Hepatocyte (in vitro differentiated cells): ENCODE measurements at places on chromosomes 13 and 19. TPM values are rescaled to one million over a fixed set of nuclear protein-coding genes. Genes with fewer than 3 reads are reported as not detected.

DNA sequence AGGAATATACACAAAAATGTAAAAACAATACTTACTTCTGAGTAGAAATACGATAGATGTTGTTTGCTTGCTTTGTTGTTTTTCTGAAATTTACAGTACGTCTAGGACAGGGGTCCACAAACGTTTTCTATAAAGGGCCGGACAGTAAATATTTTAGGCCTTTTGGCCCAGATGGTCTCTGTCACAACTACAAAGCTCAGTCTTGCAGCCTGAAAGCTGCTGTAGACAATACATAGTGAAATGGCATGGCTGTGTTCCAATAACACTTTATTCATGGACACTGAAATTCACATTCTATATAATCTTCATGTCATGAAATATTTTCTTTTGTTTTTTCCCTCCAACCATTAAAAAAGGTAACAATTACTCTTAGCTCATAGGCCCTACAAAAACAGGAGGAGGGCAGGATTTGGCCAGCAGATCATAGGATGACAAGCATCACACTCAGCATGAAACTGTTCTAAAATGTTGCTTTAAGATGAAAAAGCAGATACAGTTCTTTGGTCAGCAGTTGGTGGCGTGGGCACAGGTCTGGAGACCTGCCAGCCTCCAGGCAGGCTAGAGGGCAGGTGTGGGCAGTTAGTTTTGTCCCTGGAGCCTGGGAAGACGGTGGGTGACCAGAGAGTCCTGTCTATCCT is at the start of gene EDDM13:
Gene EDDM13, plus strand, starts transcription at position 588 of the 638 bp plus-strand sequence. CDS start 87 bp downstream, outside the sequence.
- no peak for DNase-seq
- no peaks in the 10 kb centered on the region for H3K27me3 ChIP-seq
- H3K27ac ChIP-seq = no peak within 1 kb of the TSS
- no peaks in the 10 kb centered on the region for H3K4me1 ChIP-seq

GRCh38 chr13:48094404-48094780 is 512 bp downstream of the MED4 start:
- H3K4me1 ChIP-seq = peaks cover 14% of the 10 kb centered on the region
- H3K27me3 ChIP-seq = no peaks in the 10 kb centered on the region
- peak overlapping the region; percentile 80 for H3K27ac ChIP-seq
- H3K36me3 ChIP-seq = no peaks in the 10 kb centered on the region
- peak overlapping the region; percentile 73 for H3K4me3 ChIP-seq

GRCh38 chr13:27423333-27423732 is 1.1 kb upstream of the GTF3A start:
- no peak overlapping the region for H3K4me3 ChIP-seq
- H3K27me3 ChIP-seq = no peaks in the 10 kb centered on the region
- no peak for DNase-seq
- no peak overlapping the region for H3K27ac ChIP-seq

DNA sequence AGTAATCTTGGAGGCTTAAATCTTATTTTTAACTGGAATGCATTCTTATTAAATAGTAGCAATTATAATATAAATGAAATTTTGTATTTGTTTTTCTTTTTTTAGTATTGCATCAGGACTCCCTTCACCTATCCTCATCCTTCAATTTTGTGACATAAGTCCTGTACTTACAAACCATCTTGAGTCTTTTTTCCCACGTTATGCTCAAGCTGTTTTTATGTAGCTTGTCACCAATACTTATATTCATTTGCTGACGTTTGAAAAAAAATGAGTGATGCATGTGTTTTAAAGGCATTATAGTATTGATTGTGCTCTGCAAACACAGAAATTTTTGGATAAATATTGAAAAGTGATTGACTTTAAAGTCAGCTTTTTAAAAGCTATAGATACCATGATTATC is 888 bp downstream of the GPR18 start:
- no peaks in the 10 kb centered on the region for H3K36me3 ChIP-seq
- no peak for DNase-seq
- no peaks in the 10 kb centered on the region for H3K4me1 ChIP-seq

DNA sequence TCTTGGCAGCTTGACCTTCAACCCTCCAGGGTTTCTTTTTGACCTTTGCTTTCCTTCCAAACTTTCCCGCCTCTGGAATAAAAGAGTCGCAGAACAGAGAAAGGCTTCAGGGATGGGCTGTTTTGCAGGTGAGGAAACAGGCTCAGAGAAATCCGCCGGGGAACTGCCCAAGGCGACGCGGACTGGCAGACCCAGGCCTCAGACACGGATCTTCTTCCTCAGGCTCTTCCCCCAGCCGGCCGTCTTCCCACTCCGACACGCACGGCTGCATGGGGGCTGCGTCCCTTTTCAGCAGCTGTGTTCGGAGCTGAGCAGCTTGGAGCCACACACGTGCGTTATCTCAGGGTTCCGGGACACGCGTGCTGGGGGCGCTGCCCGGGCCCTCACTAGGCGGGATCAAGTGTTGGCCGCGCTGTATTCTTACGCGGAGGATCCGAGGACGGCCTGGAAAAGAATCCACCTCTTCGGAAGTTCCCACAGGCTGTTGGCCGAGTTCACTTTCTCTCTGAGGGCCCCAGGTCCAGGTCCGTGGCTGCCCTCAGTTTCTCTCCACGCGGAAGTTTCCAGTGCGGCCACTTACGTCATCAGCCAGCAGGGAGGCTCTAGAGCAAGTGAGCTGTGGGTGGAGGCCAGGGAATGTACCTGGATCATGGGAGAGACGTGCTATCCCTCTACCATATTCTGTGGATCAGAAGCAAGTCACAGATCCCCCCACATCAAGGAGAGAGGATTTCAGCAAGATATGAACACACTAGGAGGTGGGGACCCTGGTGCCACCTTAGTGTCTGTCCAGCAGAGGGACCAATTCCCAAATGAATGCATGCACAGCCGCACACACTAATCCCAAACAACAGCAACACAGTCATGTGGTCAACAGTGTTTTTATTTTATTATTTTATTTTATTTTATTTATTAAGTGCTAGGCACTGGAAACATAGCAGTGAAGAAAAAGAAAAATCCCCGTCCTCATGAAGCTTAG is 100.4 kb downstream of the ING1 start:
- H3K36me3 ChIP-seq = no peaks in the 10 kb centered on the region
- H3K27ac ChIP-seq = no peak overlapping the region
- DNase-seq = no peak
- peaks cover 4% of the 10 kb centered on the region for H3K27me3 ChIP-seq
- H3K4me1 ChIP-seq = no peaks in the 10 kb centered on the region

GRCh38 chr13:81078048-81078447 is 737.1 kb upstream of the SPRY2 start:
- DNase-seq = no peak
- H3K27me3 ChIP-seq = no peaks in the 10 kb centered on the region
- H3K27ac ChIP-seq = no peak overlapping the region
- H3K36me3 ChIP-seq = no peaks in the 10 kb centered on the region
- H3K4me1 ChIP-seq = no peaks in the 10 kb centered on the region
- no peak overlapping the region for H3K4me3 ChIP-seq

DNA sequence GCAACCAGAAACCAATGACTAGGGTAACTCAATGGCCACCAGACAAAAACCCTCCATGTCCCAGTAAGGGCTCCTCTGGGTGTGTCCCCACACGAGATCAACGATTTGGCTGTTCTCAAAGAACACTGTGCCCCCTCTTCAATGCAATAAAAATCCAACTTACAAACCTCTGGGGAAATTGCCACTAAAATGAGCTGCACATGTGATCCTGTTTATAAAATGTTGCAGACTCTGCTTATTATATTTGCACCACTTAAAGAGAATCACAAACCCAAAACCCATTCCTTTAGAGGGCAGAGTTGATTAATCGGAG is 80.5 kb downstream of the STK24 start:
- H3K4me3 ChIP-seq = no peak overlapping the region
- peak overlapping the region; percentile 79 for H3K27ac ChIP-seq
- peaks cover 32% of the 10 kb centered on the region for H3K4me1 ChIP-seq
- H3K27me3 ChIP-seq = no peaks in the 10 kb centered on the region
- no peak for DNase-seq

- no peaks in the 10 kb centered on the region for H3K27me3 ChIP-seq
- no peak overlapping the region for H3K4me3 ChIP-seq
- DNase-seq = no peak
- H3K4me1 ChIP-seq = peaks cover 3% of the 10 kb centered on the region
- H3K27ac ChIP-seq = peak overlapping the region; percentile 90
These were observed 68.8 kb downstream of the GNG7 start for GRCh38 chr19:2633693-2634075.

DNA sequence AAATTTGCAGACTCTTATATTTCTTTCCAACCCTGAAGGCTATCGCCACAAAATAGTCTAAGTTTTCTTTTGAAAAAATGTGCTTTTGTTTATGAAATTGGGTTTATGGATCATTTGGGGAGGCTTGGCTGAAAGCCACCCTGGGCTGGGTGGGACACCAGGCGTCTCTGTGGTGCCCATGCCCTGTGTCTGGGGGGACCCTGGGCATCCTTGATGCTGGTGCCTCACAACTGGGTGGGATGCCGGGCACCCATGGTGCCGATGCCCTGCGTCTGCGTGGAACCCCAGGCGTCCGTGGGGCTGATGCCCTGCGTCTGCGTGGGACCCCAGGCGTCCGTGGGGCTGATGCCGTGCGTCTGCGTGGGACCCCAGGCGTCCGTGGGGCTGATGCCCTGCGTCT is 105.0 kb downstream of the RAB20 start:
- DNase-seq = no peak
- peaks cover 8% of the 10 kb centered on the region for H3K4me1 ChIP-seq
- H3K27ac ChIP-seq = no peak overlapping the region
- no peak overlapping the region for H3K4me3 ChIP-seq

DNA sequence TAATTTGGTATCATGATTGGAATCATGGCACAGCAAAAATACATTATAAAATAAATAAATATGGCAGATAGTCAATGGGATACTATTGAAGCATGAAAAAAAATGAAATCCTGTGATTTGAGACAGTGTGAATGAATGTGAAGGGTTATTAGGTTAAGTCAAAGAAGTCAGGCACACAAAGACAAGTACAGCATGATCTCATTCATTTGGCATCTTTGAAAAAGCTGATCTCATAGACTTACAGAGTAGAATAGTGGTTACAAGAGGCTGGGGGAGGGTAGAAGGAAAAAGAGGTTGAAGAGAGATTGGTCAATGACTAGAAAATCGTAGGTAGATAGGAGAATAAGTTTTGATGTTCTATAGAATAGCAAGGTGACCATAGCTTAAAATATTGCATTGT is 295.1 kb upstream of the SLITRK5 start:
- no peak for DNase-seq
- no peaks in the 10 kb centered on the region for H3K4me1 ChIP-seq
- no peak overlapping the region for H3K4me3 ChIP-seq
- no peak overlapping the region for H3K27ac ChIP-seq

DNA sequence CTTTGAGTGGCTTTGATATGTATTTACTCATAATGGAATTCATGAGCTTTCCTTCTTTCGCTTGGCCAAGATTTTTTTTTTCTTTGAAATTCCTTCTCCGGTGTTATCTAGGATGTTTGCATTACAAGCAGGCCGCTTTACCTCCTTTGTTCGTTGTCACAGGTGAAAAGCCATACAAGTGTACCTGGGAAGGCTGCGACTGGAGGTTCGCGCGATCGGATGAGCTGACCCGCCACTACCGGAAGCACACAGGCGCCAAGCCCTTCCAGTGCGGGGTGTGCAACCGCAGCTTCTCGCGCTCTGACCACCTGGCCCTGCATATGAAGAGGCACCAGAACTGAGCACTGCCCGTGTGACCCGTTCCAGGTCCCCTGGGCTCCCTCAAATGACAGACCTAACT is 16.7 kb downstream of the KLF5 start:
- peak; percentile 56 for DNase-seq
- no peaks in the 10 kb centered on the region for H3K36me3 ChIP-seq
- H3K4me3 ChIP-seq = no peak overlapping the region

- DNase-seq = no peak
- H3K36me3 ChIP-seq = no peaks in the 10 kb centered on the region
- peaks cover 2% of the 10 kb centered on the region for H3K4me1 ChIP-seq
- no peak overlapping the region for H3K27ac ChIP-seq
- no peak overlapping the region for H3K4me3 ChIP-seq
These were observed 88.1 kb downstream of the FLT1 start for GRCh38 chr13:28406733-28407266.

- H3K4me3 ChIP-seq = no peak overlapping the region
- H3K27ac ChIP-seq = no peak overlapping the region
- no peak for DNase-seq
- no peaks in the 10 kb centered on the region for H3K27me3 ChIP-seq
- no peaks in the 10 kb centered on the region for H3K36me3 ChIP-seq
- H3K4me1 ChIP-seq = no peaks in the 10 kb centered on the region
These were observed 78.9 kb downstream of the LNX2 start for GRCh38 chr13:27541386-27541785.

- no peak overlapping the region for H3K4me3 ChIP-seq
- DNase-seq = no peak
These were observed 56.4 kb downstream of the ZDHHC20 start for GRCh38 chr13:21402586-21403307.

DNA sequence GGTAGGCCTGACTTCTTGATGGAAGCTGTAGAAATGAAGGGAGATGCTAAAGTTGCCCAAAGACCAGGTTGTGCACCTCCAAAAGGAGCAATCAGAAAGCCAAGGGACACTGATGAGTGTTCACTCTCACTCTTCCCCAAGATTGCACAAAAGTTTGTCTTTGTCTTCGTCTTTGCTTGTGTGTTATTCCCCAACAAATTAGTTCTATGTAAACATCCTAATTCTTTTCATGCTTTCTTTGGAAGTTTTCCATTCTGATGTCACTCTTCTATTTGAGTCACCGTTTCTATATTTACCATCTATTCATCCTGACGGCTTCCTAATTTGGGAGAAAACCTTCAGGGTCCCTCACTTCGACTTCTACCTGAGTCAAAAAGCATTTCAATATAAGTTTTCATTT is 3.7 kb upstream of the TMEM272 start:
- peaks cover 10% of the 10 kb centered on the region for H3K4me1 ChIP-seq
- H3K36me3 ChIP-seq = no peaks in the 10 kb centered on the region
- H3K4me3 ChIP-seq = no peak overlapping the region
- no peak overlapping the region for H3K27ac ChIP-seq
- no peaks in the 10 kb centered on the region for H3K27me3 ChIP-seq

DNA sequence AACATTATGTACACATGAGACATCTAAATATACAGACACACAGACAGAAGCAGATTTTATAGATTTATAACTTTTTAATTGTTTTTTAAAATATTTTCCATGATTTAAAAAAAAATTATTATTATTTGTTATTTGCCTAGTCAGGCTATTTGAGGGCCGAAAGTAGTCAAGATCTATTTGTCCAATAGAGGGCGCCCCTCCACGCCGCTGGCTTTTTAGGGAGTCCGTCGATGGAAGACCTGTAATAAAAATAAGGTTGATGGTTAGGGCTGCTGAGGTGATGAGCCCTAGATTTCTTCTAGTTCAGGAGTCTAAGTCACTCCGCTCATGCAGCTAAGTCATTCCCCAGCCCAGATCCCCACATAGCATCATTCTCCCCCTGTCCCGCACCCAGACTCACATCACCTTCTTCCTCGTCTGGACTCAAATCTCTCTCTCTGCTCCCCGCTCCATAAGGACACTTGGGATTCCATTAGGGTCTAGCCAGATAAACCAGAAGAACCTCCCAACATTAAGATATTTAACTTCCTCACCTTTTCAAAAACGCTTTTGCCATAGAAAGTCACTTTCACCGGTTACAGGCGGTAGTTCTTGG is 33.9 kb upstream of the CEACAM21 start:
- H3K36me3 ChIP-seq = no peaks in the 10 kb centered on the region
- no peak overlapping the region for H3K4me3 ChIP-seq
- no peak for DNase-seq
- no peak overlapping the region for H3K27ac ChIP-seq
- no peaks in the 10 kb centered on the region for H3K27me3 ChIP-seq

- no peaks in the 10 kb centered on the region for H3K27me3 ChIP-seq
- no peak overlapping the region for H3K4me3 ChIP-seq
These were observed 900.3 kb upstream of the MIR17HG start for GRCh38 chr13:90447034-90447733.

NLRP7 gene
- total RNA-seq = not detected in 2 replicates

FFAR2 gene
- 0.16 and 0.20 TPM in 2 replicates for total RNA-seq

HSH2D gene
- total RNA-seq = 4.0 and 6.1 TPM in 2 replicates

ZNF541 gene
- total RNA-seq = 0.43 TPM in 1 of 2 replicates, not detected in the other

DIAPH3 gene
- 7.3 and 7.9 TPM in 2 replicates for total RNA-seq

FPR3 gene
- total RNA-seq = not detected in 2 replicates

DAND5 gene
- total RNA-seq = 0.17 TPM in 1 of 2 replicates, not detected in the other

ANGPTL8 gene
- total RNA-seq = 24.9 and 25.5 TPM in 2 replicates
